ENCODE measurements at places on chromosomes 5 and 9.

DNA sequence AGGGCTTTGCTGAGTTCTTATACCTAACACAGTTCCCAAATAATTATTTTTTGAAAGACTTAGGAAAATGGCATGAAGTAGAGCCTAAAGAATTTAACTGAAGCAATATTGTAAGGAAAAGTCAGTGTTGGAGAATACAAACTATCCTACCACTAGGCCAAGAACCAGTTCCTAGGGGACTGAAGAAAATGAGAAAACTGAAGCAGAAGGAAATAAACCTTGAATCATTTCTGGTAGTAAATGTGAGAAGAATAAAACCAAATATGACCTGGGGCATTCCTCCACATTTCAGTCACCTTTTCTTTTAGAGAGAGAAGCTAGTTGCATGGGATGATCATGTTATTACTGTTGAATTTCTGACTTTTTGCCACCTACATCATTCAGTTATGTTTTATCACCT is 1393.9 kb upstream of the C9orf72 start:
- DNase-seq = no peak

GRCh38 chr9:131516100-131516499 is 13.4 kb downstream of the POMT1 start:
- DNase-seq = no peak

DNA sequence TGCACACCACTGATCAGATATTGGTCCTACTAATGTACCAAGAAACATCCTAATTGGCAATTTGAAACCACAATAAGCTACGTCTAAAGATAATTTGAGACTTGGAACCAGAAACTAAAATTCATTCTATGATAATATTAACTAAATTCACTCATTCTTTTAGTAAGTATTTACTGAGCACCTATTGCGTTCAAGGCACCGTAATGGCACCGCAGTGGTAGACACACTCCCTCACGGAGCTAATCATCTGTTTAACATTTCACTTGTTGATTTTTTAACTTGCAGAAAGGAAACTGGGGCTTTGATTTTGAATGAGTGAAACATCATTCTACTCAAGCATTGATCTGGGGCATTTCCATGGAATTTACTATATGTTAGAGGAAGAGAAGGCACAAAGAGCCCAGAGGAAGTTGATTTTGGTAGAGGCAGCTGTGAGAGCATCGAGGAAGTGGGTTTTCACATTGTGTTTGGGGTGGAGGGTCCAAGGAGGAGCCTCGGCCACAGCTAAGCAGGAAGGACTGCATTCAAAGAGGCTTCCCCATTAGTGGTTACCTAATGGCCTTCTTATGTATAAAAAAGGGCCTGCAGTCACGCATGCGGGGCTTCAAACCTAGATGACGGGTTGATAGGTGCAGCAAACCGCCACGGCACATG is 7.1 kb downstream of the RAPGEF1 start:
- no peak for DNase-seq

GRCh38 chr9:69412741-69413150 is 87.7 kb downstream of the ENTREP1 start:
- DNase-seq = no peak

DNA sequence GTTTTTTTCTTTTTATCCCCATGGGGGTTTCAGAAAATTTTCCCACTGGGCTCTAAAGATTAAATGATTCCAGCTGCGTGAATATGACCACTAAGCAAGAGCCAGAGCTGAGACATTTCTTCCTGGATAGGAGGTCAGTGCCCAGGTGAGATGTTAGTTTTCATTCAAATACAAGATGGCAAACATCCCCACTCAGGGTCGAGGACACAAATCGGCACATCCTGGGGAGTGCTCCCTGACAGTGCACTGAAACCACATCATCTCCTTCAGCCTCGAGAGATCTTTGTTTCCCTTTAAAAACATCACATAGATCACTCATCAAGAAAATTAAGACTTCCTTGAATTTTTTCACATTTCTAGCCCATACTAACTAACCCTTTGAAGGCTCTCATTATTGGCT is 273.2 kb upstream of the PANK3 start:
- DNase-seq = no peak

DNA sequence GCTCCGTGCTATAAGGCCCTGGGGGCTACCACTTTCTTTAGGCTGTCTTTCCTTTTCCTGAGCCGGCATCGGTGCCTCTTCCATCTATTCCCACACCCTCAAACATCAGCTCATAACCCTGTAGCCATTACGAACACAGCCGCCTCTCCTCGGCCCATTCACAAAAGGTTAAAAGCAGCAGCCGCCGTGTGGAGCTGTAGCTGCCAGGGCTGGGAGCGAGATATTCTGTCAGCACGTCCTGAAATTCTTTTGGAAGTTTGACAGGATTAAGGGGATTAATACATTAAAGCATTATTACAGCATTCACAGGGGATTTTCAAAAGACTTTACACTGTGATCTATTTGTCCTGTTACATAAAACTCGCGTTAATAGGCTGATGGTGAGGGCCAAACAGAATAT is 428.2 kb downstream of the CDK5RAP2 start:
- no peak for DNase-seq

GRCh38 chr5:157362982-157363381 is 97.0 kb upstream of the NIPAL4 start:
- DNase-seq = no peak

DNA sequence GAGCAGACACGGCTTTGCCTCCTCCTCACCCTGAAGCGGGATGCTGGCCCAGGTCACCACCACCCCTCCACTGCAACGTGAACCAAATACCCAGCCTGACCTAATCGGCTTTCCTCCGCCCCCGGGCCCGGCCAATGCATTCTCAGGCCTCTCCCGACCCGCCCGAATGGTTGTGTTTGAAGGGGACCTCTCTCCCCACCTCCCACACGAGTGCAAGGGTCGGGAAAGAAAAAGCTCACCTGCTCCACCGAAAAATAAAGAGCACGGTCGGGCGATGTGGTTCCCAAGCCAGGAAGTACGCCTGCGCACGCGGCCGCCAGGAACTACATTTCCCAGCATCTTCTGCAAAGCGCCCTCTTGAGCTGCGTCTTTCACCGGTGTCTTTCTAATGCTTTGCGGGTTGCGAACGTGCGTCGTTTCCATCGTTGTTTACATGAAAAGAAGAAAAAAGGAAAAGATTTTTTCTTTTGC is at the start of gene ZNF883:
ZNF883 (minus strand) TSS at position 282 of the 471 bp plus-strand sequence.
- peak; percentile 58 for DNase-seq

- DNase-seq = no peak
Measured at GRCh38 chr5:107560377-107560776, 110.4 kb downstream of the EFNA5 start.

GRCh38 chr5:102747386-102748166 is 7.5 kb upstream of the PAM start:
- DNase-seq = no peak

GRCh38 chr5:65943771-65944170 is 17.4 kb downstream of the ERBIN start:
- no peak for DNase-seq

GRCh38 chr5:96942078-96942477 is 6.2 kb downstream of the LNPEP start:
- no peak for DNase-seq

- no peak for DNase-seq
Measured at GRCh38 chr9:5263351-5264218, 32.4 kb downstream of the INSL4 start.

DNA sequence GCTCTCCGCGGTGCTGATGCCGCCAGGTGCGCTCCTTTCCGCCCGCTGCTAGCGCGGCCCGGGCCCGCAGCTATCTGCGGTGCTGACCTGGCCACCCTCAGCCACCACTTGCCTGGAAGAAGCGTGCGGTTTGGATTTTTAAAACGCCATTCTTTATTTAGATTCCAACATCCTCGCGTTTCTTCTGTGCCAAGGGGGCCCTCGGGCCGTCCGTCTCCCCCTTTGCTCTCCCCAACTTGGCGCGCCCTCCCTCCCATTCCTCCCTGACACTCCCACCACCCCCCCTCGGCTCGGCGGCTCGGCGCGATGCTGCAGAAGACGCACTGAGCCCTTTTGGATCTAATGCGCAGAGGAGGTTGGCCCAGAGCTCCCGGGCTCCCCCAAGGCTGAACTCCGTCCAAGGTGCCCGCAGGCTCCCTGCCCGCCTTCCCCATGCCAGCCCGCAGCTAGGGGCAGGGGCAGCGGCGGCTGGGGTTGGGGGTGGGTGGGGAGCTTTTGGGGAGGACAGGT is at the start of gene BARHL1:
BARHL1 (plus strand) TSS at position 331 of the 510 bp plus-strand sequence. CDS start 192 bp downstream, outside the sequence.
- no peak for DNase-seq

DNA sequence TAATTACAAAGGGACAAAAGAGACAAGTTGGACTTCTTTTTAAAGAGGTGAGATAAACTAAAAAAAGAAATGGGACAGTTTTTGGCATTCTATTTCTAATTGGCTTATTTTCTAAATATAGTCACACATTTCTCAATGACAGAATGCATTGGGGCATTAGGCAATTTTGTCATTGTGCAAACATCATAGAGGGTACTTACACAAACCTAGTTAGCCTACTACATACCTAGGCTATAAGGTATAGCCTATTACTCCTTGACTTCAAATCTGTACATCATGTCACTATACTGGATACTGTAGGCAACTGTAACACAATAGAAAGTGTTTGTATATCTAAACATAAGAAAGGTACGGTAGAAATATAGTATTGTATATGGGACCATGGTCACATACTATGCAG is 56.1 kb downstream of the LSM11 start:
- no peak for DNase-seq

DNA sequence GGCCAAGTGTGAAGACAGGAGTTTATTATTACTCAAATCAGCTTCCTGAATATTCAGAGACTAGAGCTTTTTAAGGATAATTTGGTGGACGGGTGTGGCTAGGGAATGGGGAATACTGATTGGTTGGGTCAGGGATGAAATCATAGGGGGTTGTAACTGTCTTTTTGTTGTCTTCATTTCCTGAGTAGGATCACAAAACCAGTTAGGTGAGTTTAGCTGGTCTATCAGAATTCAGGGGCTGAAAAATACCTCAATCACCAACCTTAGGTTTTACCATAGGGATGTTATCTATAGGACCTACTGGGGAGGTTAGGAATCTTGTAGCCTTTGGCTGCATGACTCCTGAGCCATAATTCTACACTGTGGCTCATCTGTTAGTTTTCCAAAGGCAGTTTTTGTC is 235.8 kb downstream of the YTHDC2 start:
- no peak for DNase-seq

- no peak for DNase-seq
Measured at GRCh38 chr5:115583474-115583873, 18.8 kb downstream of the TICAM2 start.

DNA sequence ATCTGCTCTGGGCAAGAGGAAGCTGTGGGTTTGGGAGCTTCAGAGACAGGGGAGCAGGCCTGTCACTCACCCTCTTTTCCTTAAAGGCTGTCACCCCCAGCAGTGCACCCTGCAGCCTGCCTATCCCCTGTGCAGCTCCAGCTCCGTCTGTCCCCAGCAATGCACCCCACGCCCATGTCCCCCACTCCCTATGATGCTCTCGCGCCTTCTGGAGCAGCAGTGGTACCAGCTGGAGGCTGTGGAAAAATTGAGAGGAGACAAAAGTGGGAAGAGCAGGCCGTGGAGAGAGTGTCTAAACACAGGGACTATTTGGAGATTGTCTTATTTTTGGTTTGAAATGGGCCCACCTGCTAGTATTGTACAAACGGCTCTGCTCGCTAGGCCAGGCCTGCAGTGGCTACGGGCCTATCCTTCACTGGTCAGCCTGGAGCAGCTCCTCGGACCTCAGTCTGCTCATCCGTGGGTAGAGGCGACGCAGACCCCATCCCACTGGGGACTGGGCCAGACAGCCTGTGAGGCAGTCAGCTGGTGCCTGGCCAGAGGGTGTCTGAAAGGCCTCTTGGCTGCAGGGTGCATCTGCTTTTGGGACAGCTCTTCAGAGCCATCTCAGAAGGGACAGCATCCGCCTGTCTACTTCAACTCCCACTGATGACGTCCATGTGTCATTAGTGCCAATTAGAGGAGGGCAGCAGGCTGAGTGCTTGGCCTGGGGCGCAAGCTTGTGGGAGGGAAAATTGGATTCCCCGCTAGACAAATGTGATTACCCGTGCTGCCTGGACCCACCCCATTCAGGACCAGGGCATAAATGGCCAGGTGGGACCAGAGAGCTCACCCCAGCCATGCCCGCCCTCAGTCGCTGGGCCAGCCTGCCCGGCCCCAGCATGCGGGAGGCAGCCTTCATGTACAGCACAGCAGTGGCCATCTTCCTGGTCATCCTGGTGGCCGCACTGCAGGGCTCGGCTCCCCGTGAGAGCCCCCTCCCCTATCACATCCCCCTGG is at the start of gene DBH:
DBH (plus strand) TSS at position 831 of the 999 bp plus-strand sequence; CDS start at position 840, 9 bp downstream.
- no peak for DNase-seq

DNA sequence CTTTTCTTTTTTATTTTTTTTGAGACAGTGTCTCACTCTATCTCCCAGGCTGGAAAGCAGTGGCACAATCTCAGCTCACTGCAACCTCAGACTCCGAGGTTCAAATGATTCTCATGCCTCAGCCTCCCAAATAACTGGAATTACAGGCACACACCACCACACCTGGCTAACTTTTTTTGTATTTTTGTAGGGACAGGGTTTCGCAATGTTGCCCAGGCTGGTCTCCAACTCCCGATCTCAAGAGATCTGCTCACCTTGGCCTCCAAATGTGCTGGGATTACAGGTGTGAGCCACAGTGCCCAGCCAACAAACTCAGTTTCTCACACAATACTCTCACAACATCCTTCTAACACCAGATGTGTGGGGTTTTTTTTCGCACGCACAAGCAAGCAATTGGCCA is 22.1 kb downstream of the AFF4 start:
- DNase-seq = no peak

DNA sequence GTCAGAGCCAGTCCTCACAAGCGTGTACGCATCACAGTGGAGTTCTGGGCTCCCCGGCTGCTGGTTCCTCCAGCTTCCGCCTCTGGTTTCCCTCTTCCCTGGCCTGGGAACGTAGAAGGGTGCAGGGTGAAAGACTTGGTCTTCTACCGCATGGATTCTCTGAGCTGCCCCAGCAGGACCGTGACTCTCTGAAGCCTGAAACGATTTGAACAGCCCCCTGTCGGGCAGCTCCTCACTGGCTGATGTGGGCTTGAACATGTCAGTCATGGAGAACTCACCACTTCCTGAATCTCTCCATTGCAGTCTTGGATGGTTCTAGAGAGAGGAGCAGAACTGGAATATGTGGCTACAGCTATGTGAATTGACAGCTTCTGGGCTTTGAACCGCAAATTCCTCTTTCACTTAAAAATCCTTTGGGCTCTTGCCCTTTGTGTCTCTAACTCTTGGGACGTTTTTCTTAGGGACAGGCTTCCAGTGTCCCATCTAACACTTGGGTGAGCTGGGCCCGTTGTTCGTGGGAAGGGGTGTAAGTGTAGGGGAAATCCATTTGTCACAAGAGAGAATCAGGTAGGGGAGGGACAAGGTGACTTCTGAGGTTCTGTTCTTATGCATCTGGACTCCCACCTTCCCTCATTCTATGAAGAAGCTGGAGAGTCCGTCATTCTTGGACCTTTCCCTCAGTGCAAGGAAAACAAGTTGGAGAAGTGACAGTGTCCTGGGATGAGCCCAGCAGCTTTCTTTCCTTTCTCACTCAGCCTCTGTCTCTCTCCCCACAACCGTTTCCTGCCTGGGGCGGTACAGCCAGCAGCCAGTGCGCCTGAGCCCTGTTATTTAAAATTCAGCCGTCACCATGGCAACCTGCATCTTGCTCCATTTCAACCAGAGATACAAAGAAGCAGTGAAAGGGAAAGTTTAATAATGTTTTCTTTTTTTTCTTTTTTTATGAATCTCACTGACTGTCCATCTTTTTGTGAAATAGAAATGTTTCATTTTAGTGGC is 84.7 kb downstream of the PTTG1 start:
- no peak for DNase-seq

GRCh38 chr9:80964374-80964773 is 725.0 kb downstream of the TLE1 start:
- peak; percentile 7 for DNase-seq
